ENCODE measurements at places on chromosomes 1 and 21.

DNA sequence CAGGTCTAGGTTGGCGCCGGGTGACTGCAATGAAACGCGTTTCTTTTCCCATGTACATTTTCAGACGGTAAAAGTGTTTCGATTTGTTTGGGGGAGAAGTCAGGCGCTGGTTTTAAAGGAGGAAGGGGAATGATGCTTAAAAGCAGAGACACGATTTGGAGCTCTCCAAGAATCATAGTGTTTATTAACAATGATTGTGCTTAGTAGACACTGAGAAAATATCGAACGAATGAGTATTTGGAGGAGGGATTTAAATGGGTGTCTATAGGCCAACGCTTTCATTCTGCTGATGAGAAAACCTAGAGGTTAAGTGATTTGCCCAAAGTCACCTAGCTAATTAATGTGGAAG is 36.9 kb upstream of the JAK1 start:
- no peak for DNase-seq

GRCh38 chr1:108050911-108051629 is 86.1 kb upstream of the VAV3 start:
- no peak for DNase-seq

- no peak for DNase-seq
These were observed 610.6 kb downstream of the KIF26B start for GRCh38 chr1:245765230-245766000.

DNA sequence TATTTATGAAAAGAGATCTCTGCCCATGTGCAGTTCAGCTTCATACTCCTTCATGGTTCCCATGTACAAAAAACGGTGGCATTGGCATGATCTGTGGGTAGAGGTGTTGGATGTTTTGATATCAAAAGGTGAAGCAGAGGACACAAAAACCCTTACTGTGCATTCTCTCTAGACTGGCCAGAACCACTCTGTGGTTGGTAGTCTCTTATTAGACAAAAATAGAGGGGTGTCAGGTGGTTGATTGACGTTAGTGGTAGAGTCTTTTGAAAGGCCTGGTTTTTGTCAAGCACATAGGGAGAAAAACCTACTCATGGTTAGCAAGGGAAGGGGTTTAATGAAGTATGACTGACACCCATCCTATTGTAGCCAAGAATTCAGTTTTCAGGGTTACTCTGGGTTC is 400.0 kb upstream of the TMPRSS15 start:
- no peak for DNase-seq

DNA sequence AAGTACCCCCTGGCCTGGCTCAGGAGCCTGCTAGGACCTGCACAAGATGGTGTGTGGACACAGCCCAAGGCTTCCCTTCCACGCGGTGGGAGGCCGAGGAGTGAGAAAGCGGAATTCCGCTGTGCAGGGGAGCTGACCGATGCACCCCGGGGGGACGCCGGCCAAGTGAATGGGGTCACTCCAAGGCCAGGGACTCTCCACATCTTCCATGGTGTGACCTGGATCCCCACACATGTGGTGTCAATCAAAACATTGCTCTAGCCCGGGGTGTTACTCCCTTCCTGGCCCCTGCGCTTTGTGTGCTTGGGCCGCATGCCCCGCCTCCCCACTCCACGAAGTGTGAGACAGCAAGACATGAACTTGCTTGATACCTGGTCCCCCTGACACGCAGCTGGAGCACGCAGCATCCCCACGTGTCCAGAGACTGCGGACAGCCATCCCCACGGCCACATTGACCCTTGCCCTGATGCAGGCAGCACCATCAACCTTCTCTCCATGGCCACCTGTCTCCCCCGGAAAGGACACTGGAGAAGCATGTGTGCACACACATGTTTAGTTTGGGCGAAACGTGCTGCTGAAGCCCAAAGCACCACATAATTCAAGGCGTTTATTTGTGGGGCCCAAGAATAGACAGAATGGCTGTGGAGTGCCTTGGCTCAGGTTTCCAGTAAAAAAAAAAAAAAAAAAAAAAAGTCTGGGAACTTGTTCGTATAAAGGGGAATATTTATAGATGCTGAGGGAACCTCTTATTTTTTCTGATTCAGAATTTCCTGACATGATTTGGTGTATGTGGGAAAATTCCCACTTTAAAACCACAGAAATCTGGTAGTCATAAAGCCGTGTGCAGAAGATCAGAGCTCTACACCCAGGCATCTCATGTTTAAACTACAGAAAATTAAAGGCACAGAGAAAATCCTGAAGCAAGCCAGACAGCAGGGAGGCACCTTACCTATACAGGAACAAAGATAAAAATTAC is 171.7 kb downstream of the HUNK start:
- no peak for DNase-seq

GRCh38 chr1:26500488-26501175 is 28.4 kb downstream of the HMGN2 start:
- DNase-seq, result peak; percentile 90

DNA sequence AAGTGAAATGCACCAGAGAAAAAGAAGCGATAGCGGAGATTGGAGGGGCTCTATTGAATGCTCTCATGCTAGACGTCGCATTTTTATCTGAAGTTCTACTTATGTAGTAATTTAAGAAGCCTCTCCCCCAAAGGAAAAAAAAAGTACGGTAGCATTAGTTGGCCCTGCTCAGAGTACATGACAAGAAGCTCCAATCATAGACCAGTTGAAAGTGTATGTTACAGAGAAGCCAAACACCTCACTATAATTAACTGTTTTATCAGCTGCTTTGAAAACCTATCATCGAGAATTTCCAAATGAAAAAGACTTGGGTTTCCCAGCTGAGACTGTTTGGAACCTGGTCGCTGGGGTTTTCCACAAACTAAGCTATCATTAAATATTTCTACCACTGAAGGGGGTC is 19.6 kb upstream of the OVAAL start:
- DNase-seq, result no peak

DNA sequence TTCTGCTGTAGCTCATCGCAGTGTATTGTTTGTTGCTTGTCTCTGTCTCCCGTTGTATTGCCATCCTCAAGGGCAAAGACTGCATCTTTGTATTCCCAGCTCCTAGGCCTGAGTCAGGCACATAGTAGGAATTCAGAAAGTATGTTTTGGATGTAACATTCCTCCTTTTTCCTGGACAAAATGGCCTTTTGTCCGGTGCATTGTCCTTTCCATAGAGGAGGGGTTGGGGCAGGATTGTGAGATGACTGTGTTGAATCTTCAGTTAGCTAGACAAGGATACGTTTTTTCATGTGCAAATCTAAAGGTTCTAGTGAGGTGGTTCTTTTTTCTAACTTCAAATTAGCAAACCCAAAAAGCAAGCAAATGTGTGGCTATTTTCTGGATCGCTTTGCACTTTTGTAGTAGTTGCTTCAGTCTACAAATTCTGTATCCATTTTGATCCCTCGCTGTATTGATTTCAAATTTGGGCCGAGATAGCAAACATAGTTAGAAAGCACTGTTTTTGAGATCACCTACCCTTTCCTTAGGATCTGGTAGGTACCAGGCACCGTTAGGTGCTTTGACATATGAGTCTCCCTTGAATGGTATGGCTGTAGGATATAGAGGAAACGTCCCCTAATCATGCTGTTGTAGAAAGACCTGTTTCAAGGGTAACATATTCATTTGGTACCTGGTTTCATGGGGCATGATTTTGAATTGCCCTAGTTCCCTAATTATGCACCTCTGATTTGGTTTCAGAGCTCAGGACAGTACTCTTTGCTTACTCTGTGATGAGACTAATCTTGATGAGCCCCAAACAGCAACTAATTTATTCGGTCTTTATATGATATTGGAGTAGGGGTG is 1.2 kb downstream of the PPP1R8 start:
- DNase-seq, result no peak

DNA sequence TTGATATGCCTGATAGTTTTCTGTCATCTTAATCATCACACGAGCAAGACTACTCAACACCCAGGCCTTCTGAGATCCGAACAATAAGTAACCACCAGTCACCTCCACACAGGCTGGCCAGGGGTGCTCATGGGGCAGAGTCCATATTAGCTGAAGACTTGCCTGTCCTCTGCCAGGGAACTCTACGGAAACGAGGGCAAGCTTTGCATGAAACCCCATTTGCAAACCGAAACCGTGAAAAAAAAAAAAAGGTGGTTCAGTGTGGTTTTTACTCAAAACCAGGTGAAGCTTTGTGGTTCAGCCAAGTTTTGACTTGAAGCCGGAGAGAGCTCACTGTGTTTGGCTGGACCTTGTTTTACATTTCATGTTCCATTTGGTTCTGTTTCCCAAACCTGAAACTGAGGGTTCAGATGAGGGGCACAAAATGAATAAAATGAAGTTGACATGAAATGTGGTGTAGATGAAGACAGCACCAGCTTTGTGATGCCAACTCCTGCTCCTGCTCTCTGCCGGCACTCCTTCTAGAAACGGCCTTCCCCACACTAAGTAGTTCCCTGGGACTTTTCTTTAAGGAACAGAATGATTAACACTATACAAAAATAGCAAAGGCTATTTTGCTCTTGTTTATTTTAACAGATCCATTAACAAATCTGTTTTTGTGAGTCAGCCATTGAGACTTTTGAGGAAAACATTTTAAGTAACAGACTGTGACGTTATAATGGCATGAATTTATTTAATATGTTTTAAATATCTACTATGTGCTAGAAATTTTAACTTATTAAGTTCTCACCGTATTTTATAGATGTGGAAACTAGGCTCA is 74.7 kb downstream of the RUNX1 start:
- DNase-seq, result peak; percentile 68

- DNase-seq, result peak; percentile 55
These were observed 774 bp upstream of the DYRK1A start for GRCh38 chr21:37365517-37366481.

GRCh38 chr1:34800214-34800613 is 7.4 kb downstream of the GJA4 start:
- no peak for DNase-seq

DNA sequence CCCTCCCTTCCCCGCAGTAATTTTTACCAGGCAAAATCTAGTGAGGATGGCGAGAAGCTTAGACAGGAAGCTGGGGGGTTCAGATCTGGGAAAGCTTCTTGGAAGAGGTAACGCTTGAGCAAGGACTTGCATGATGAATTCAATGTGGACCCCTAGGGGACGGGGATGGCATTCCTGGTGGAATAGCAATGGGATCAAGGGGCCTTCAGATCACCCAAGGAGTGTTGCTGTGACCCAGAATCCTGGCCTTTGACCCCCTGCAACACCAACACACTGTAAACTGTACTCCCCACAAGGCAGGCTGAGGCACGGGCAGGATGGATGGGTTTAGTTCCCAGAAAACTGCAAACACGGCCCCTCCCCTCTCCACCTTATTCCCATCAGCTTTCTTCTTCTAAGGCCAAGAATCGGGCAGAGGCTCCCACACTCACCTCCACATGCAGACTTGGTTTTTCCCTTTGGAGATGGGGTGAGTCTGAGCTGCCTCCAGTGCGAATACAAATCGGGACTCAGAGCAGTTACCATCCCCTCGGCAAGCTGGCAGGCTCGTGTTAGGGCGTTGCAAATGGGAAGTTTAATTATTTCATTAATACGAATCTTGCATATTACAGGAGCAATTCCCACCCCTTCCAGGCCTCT is 20.1 kb downstream of the DISP3 start:
- no peak for DNase-seq

DNA sequence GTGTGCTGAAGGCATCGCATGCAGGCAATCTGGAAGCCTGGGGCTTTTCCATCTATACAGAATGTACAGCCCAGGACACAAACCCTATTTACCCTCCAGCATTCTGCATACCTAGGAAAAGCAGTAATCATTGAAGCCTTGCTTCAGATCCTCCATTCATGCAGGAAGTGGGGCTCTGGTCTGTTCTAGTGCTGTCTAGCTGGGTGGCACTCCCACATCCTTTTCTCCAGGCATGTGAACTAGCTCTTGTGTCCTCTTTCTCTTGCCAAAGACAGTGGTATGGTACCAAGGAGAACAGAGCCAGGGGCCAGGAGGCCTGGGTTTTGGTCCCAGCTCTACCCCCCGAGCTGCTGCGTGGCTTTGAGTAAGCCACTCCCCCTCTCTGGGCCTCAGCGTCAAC is 21.7 kb downstream of the LRP8 start:
- DNase-seq, result no peak

DNA sequence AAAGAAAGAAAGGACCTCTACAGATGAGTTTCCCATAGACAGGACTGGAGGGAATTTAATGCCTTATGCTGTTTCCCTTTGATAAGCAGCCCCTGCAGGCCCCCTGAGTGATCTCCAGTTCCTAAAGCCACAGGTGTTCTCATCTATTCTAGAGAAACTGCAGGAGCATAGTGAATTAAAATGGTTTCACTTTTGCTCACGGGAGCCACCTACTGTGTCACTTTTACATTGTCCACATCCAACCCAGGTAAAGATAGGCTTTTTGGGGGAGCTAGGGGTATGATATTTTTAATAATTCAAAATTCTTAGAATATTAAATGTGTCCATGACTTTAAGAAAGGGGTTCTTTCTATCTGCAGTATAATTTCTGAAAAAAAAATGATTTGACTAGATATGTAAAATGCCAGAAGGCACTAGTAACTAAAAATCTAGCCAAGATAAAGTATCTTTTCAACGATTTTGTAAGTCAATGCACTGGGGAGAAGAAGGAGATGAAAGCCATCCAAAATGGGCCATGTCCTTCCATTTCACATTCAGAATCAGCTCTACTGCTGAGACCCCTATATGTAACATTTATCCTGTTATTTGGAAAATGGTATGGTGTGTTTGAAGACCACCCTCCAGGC is 267.3 kb upstream of the DUSP10 start:
- peak; percentile 42 for DNase-seq

GRCh38 chr1:212467843-212468482 is 35.2 kb downstream of the NENF start:
- no peak for DNase-seq

- DNase-seq, result no peak
These were observed 18.1 kb downstream of the LRIF1 start for GRCh38 chr1:110945626-110946025.

Measured in activated CD4-positive, alpha-beta T cell treated with anti-CD3 and anti-CD28 coated beads, Interleukin-2, amount 10 ng/mL, durations not matched to agents 7 days and 5 days (primary cell).